Bronchial smooth muscle cell (primary cell): ENCODE measurements at places on chromosomes 7 and 10. TPM values are rescaled to one million over a fixed set of nuclear protein-coding genes. Genes with fewer than 3 reads are reported as not detected.

LRRD1 gene
- total RNA-seq, result under 0.01 TPM in 1 of 2 replicates, not detected in the other

SNX13 gene
- 26.1 and 37.7 TPM in 2 replicates for total RNA-seq

HTR7 gene
- 2.9 and 3.3 TPM in 2 replicates for total RNA-seq

GBX1 gene
- total RNA-seq, result not detected in 2 replicates

ZNF503 gene
- 6.7 and 16.4 TPM in 2 replicates for total RNA-seq

FGFBP3 gene
- 0.17 and 0.47 TPM in 2 replicates for total RNA-seq

LYZL1 gene
- total RNA-seq, result not detected in 2 replicates

PKD2L1 gene
- total RNA-seq, result not detected in 2 replicates

TACC2 gene
- total RNA-seq, result 2.5 and 3.9 TPM in 2 replicates

CEP55 gene
- 0.94 and 4.6 TPM in 2 replicates for total RNA-seq

SEMA3D gene
- 0.95 and 4.0 TPM in 2 replicates for total RNA-seq

PRKCQ gene
- under 0.01 and 0.17 TPM in 2 replicates for total RNA-seq

CSTF2T gene
- total RNA-seq, result 18.0 and 26.0 TPM in 2 replicates

UNC5B gene
- 3.9 and 11.4 TPM in 2 replicates for total RNA-seq

CCDC3 gene
- 0.16 and 0.17 TPM in 2 replicates for total RNA-seq

NODAL gene
- not detected in 2 replicates for total RNA-seq

PRR15 gene
- 0.16 TPM in 1 of 2 replicates, not detected in the other for total RNA-seq

SORBS1 gene
- total RNA-seq, result 0.09 and 0.16 TPM in 2 replicates

FIGNL1 gene
- total RNA-seq, result 6.0 and 8.3 TPM in 2 replicates

CCDC172 gene
- not detected in 2 replicates for total RNA-seq

GFRA1 gene
- total RNA-seq, result under 0.01 TPM in 2 replicates

GJC3 gene
- not detected in 2 replicates for total RNA-seq

DNAJC12 gene
- total RNA-seq, result 1.4 and 2.3 TPM in 2 replicates

TLX1 gene
- total RNA-seq, result not detected in 2 replicates

MSANTD7 gene
- 11.8 and 12.0 TPM in 2 replicates for total RNA-seq

BMPER gene
- 7.4 and 11.5 TPM in 2 replicates for total RNA-seq

CHAT gene
- total RNA-seq, result not detected in 2 replicates

MET gene
- total RNA-seq, result 13.1 and 20.2 TPM in 2 replicates
